ENCODE measurements at places on chromosomes 16 and 17.

DNA sequence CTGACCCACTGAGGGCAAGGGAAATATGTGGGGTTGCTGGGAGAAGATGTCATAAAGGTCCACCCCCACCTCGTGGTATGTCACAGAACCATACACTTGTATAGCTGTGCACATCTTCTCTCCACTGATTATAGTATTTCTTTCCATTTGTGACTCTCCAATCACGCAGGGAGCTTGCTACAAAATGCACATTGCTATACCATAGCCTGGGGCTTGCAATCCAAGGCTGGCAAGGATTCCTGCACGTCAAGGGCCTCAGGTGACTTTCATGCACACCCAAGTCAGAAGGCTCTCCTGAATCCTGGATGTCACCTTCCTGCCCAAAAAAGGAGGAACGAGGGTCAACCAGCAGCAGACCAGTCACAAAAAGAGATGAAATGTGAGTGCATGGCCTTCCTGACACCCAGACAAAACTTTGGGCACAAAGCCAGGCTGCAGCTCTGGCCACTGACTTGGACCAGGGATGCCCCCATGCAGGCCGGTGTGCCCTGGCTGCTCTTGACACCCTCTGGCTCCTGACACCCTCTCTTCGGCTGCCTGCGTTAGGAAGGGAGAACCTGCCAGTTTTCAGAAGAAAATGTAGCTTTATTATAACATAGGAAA is 12.1 kb downstream of the TBC1D26 start:
- DNase-seq: no peak

DNA sequence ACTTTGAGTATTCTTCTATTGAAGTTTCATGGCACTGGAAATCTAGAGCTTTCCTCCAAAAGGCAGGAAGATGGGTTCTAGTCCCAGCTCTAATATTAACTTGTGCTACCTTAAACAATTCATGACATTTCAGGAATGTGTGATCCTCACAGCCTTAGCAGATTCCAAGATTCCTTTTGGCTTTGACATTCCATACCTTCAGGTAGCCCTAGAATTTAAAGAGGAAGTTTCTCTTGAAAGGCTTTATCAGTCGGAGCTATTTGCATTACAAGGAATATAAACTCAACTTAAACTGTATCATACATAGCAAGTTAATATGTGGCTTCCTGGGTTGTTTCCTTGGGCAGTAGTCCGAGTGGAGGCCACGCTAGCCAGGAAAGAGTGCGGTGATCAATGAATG is 330.0 kb downstream of the SHISA9 start:
- DNase-seq: no peak

DNA sequence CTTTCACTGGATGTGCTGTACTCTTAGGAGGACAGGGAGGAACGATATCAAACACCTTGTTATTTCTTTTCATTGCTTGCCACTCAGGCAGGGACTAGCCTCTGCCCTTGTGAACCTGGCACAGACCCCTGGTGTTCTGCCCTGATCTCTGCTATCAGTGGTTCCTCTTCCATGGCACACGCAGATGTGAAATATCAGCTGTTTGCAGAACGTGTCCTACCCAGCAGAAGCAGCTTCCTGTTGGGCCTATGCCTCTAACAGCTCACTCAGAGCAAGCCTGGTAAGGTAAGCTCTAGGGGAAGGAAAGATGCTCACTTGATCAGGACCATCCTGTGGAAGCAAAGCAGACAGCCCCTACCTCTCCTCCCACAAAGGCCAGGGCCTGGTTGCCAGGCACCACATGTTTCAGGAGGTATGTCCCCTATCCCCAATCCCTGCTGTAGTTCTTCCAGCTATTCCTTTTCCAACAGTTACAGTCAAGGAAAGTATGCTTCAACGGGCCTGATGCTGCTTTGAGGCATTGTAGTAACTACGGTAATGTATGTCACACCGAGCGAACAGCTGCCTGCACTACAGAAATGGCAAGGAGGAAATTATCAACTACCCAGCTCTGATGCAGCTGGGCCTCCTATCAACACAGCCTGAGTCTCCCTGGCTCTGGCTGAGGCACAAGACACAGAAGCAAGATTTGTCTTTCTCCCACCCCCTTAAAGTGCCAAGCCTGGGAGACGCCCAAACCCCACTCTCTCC is 41.3 kb upstream of the GFOD2 start:
- no peak for DNase-seq

DNA sequence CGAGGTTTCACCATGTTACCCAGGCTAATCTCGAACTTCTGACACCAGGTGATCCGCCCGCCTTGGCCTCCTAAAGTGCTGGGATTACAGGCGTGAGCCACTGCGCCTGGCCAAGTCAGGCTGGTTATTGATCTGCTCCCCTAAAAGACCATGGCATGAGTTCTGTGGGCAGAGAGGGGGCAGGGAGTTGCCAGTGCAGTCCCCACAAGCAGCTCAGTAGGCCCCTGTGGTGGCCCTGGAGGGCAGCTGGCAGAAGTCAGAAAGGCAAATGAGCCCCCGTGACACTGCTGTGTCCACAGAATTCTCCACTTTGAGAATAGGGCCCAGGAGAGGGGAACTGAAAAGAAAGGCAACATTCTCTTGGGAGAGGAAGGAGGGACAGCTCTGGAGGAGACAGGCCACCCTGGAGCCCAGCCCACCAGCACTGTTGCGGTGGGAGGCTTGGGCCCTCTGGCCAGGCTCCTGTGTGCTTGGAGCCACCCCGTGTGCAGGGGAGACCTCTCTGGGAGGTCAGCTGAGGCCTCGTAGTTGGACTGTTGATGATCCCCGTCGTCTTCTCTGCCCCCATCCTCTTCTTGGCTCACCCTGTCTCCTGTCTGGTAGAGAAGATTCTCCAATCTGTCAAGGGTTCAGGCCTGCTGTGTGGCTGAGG is 2.1 kb upstream of the AMDHD2 start:
- DNase-seq: no peak

- DNase-seq: no peak
These were observed 22.4 kb downstream of the CPD start for GRCh38 chr17:30401097-30401496.

DNA sequence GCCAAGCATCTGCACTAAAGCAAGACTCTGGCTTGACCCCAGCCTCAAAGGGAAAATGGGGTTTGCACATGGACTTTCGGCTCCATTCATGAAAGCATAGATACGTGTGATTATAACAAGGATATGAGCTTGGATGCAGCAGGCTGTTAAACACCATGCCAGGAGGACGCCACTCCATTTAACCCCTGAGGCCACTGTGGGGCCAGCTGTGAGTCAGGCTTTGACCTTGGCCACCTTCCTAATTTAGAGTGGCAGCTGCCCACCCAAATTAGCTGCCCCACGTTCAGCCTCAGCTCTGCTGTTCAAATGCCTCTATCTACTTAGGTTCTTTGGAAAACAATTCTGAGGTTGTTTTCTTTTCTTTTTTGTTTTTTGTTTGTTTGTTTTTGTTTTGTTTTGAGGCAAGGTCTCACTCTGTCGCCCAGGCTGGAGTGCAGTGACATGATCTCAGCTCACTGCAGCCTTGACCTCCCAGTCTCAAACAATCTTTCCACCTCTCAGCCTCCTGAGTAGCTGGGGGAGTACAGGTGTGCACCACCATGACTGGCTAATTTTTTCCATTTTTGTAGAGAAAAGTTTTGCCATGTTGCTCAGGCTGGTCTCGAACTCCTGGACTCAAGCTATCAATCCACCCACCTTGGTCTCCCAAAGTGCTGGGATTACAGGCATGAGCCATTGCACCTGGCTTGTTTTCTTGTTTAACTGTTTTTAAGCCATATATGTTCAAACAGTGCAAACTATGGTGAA is 23.2 kb upstream of the KIFC3 start:
- DNase-seq: no peak

DNA sequence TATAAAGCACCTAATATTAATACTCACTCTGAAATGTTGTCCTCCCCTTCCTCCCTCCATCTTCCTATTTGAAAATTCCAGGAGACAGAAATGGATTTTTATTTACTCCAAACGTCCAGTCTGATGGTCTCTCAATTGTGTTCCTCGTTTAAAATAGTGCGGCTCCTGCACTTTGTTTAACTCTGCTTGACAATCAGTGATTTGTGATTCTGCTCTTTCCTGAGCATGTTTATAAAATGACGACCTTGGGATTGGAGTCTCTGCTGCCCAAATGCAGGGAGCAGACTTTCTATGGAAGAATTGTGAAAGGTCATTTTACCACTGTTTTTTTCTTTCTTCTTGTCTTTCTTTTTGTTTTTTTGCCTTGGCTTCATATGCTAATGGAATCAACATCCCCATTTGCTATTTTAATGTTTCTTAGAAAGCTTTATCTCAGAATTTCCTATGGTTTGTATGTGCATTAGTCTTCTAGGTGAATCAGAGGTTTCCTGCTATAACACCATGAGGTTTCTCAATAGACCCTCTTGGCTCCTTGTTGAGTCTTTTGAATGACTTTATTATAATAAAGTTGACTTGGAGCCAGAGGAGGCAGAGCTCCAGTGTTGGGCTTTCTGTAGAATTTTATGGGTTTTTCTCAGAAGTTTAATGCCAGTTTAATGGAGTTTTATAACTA is 376.5 kb downstream of the CDH11 start:
- no peak for DNase-seq

DNA sequence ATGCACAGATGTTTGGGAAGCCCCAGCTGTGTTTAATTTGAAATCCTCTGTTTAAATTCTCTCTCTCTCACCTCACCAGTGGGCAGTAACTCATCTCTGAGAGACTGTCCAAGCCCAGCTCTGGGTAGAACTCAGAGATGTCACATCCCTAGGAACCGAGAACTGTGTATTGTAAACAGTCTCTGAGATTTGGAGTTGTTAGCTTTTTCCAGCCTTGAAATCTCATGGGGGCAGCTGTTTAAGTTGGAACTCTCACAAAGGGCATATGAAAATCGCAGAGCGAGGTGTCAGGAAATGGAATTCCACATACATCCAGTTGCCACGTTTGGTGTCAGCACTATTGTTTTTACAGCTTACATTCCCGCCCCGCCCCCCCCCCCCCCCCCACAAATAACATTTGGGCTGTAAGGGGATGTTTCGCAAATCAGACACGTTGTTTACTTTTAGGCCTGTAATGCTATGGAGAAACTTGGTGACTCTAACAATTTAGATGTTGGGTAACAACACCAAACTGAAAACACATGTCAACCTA is 34.3 kb downstream of the VPS35L start:
- no peak for DNase-seq

DNA sequence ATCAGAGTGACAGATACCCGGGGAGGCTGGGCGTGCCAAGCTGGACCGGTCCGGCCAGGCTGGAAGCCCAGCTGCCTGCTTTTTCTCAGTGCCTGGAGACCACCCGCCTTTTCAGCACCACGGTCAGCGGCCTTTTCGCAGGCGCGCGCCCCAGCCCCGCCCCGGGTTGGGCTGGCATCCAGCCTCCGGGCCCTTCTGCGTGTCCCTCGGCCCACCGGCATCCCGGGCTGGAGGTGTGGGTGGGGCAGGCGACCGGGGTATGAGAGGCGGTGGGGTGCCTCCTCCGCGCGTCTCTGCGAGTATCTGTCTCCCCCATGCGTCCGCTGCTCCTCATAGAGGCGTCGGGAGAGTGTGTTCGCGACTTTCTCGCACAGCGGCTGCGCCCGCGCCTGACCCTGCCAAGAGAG is 102.5 kb downstream of the MRM1 start:
- no peak for DNase-seq

DNA sequence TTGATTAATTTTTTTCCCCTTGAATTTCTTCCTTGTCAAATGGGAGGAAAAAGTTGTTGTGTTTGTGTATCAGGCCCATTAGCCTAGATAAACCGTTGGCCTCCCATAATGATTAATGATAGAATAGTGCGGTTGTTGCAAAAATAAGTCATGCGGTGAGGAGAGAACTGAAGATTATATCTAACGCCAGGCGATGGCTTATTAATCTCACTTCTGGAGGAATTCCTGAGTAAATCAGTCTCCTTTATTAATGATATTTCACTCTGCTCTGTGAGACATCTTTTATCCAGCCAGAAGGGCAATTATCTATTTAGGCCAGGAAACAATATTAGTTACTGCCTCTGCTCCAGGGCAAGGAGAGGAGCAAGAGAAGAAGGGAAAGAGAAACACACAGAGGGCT is 107.3 kb downstream of the IRX5 start:
- no peak for DNase-seq
